ENCODE measurements at places on chromosomes 5 and 9.

GRCh38 chr9:129052592-129052991, 16.2 kb downstream of the MIGA2 start:
- DNase-seq = no peak

GRCh38 chr5:87151547-87151946, 116.1 kb upstream of the RASA1 start:
- no peak for DNase-seq

DNA sequence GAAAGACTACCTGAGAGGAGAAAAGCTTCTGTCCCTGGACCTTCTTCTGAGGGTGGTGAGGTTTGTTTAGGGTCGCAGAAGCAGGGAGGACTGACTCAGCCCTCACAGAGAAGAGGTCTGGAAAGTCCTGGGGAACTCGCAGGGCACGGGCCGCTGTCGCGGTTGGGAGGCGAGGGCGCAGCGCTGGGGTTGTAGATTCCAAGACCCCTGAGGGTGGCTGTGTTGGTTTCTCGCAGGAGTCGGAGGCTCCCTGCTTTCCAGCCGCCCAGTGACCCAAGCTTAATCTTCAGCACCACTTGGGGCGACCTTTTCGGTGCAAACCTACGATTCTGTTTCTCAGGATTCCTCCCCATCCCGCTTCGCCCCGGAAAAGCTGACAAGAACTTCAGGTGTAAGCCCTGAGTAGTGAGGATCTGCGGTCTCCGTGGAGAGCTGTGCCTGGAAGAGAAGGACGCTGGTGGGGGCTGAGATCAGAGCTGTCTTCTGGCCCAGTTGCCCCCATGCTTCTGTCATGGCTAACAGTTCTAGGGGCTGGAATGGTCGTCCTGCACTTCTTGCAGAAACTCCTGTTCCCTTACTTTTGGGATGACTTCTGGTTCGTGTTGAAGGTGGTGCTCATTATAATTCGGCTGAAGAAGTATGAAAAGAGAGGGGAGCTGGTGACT, 482 bp downstream of the SLC27A6 start:
- no peak for DNase-seq

- no peak for DNase-seq
Measured at GRCh38 chr9:5624655-5625054, 4.3 kb upstream of the RIC1 start.

DNA sequence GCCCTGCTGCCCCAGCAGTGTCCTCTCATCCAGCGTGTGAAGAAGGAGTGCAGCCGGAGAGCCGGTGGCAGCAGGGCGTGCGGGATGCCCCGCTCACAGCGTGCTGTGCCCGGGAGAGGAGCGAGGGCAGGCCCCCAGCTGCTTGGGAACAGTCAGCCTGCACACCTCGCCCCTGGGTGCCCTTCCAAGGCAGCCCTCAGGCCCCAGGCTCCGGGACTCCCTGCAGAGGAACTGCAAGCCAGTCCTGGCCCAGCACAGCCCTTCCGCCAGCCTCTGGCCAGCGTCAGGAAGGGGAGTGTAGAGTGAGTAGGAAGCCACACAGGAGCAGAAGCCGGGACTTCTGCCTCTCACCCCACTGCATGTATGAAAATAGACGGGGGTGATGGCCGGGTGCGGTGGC, 43.5 kb downstream of the ADAMTS2 start:
- no peak for DNase-seq

DNA sequence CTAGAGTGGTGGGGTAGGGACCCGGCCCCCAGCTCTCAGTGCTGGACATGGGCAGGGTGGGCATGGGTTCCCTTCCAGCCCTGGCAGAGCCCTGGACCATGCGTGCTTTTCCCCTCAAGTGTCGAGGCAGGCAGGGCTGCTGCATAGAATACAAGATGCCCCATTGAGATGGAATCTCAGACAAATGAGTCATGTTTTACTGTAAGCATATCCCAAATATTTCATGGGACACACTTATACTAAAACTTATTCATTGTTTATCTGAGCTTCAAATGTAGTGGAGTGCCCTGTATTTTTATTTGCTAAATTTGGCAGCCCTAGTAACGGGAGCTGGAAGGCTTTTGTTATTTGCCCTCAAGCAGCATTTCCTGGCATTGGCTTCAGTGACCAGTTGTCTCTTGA, 3.2 kb upstream of the RNU6ATAC start:
- DNase-seq = no peak
